Activated CD8-positive, alpha-beta T cell treated with anti-CD3 and anti-CD28 coated beads, Interleukin-2, amount 10 ng/mL, durations not matched to agents 7 days and 5 days (primary cell): ENCODE measurements at places on chromosomes 12 and 14.
A peak's percentile ranks its signal among the peaks of the same experiment; 100 is the strongest.

DNA sequence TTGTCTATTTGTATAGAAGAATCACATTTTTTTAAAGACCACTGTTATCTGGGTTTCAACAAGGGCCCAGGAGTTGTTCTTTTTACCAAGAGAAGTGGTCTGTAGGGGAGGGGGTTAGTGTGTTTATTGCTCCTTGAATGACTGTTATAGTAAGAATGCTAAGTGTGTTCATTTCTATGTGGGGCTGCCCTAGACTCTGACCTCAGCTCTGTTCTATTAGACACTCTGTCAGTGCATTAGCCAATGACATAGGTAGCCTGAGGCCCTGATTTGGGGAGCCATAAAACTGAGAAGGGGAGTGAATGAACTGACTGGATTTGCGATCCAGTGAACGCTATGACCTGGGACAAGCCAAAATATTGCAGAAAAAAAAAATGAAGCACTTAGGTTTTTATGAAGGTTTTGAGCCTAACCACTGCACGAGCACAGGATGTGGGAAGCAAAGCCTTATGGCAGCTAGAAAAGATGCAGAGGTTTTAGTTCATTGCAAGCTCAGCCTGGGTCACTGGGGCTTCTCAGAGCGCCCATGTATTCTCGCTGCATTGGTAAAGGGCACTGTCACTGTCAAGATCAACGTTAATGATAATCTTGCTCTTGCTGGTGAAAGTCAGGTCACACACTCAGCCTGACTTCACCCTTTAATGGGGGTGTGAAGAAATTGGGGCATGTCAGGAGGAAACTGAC is 63.8 kb downstream of the PRKCH start:
- H3K36me3 ChIP-seq: peaks cover 44% of the 10 kb centered on the region
- no peak overlapping the region for H3K27ac ChIP-seq
- no peak overlapping the region for H3K4me3 ChIP-seq
- peak; percentile 85 for DNase-seq

- no peaks in the 10 kb centered on the region for H3K27me3 ChIP-seq
- H3K36me3 ChIP-seq: no peaks in the 10 kb centered on the region
- no peak overlapping the region for H3K4me3 ChIP-seq
- no peak overlapping the region for H3K27ac ChIP-seq
- H3K4me1 ChIP-seq: no peaks in the 10 kb centered on the region
Measured at GRCh38 chr14:33689680-33690079, 261.2 kb downstream of the EGLN3 start.

GRCh38 chr12:124772289-124773170 is 91.1 kb downstream of the SCARB1 start:
- no peak overlapping the region for H3K4me3 ChIP-seq
- peaks cover 18% of the 10 kb centered on the region for H3K27me3 ChIP-seq
- H3K4me1 ChIP-seq: peaks cover 32% of the 10 kb centered on the region

GRCh38 chr12:67881565-67881964 is 107.7 kb upstream of the IFNG-AS1 start:
- H3K36me3 ChIP-seq: no peaks in the 10 kb centered on the region
- no peaks in the 10 kb centered on the region for H3K4me1 ChIP-seq
- DNase-seq: no peak
- H3K27ac ChIP-seq: no peak overlapping the region
- H3K4me3 ChIP-seq: no peak overlapping the region

GRCh38 chr12:101490286-101490920 is 15.3 kb downstream of the SPIC start:
- peak; percentile 24 for DNase-seq
- H3K4me1 ChIP-seq: no peaks in the 10 kb centered on the region
- H3K36me3 ChIP-seq: no peaks in the 10 kb centered on the region
- peaks cover 14% of the 10 kb centered on the region for H3K27me3 ChIP-seq
- H3K27ac ChIP-seq: no peak overlapping the region

- H3K27me3 ChIP-seq: no peaks in the 10 kb centered on the region
- DNase-seq: no peak
- no peaks in the 10 kb centered on the region for H3K36me3 ChIP-seq
- H3K4me1 ChIP-seq: no peaks in the 10 kb centered on the region
- H3K27ac ChIP-seq: no peak overlapping the region
Measured at GRCh38 chr12:19963972-19964371, 404.4 kb upstream of the PDE3A start.

- no peaks in the 10 kb centered on the region for H3K36me3 ChIP-seq
- no peak overlapping the region for H3K4me3 ChIP-seq
- H3K4me1 ChIP-seq: peaks cover 21% of the 10 kb centered on the region
- H3K27me3 ChIP-seq: peaks cover 2% of the 10 kb centered on the region
- DNase-seq: no peak
Measured at GRCh38 chr12:95574799-95575452, 23.6 kb upstream of the USP44 start.

GRCh38 chr12:131226345-131227265 is 272.9 kb downstream of the ADGRD1 start:
- H3K27ac ChIP-seq: no peak overlapping the region
- no peak overlapping the region for H3K4me3 ChIP-seq
- no peak for DNase-seq
- H3K36me3 ChIP-seq: no peaks in the 10 kb centered on the region
- H3K4me1 ChIP-seq: peaks cover 20% of the 10 kb centered on the region

GRCh38 chr14:100474196-100474595 is 113.0 kb downstream of the BEGAIN start:
- no peaks in the 10 kb centered on the region for H3K36me3 ChIP-seq
- no peak overlapping the region for H3K4me3 ChIP-seq
- H3K27ac ChIP-seq: no peak overlapping the region

DNA sequence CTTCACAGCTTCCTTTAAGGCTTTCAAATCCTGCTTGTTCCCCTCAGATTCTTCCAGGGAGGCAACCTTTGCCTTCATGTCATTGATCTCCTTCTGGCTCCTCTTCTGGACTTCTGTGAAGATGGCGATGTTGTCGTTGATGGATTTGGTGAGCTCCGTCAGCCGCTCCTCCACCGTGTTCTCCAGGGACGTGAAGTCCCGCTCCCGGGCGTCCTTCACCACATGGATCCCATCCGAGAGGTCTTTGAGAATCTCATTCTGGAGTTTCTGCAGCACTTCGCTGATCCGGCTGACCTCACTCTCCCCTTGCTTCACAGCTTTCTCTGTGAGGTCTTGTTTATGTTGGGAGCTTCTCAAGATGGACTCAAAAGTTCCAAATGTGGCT is 7.9 kb downstream of the CKAP4 start:
- no peaks in the 10 kb centered on the region for H3K36me3 ChIP-seq
- H3K4me3 ChIP-seq: no peak overlapping the region
- no peaks in the 10 kb centered on the region for H3K4me1 ChIP-seq

DNA sequence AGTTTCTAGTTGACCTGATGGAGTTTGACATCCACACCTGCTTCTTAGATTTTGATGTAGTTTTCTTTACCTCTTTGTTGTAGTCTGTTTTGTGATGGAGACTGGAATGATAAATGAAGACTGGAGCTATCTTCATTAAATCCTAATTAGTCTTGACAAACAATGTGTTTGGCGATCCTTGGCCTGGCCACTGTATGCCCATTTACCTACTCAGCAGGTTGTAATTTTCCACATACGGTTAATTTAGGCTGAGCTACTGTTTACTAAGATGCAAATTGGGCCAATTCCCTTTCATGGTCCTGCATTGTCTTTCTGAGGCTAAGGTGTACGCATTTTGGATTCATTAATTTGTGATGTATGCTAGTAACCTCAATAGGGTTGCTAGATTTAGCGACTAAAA is at the start of gene TAS2R7:
TSS of gene TAS2R7 (minus strand) at position 41 of the 400 bp plus-strand sequence. CDS start 57 bp downstream, outside the sequence.
- H3K36me3 ChIP-seq: no peaks in the 10 kb centered on the region
- H3K27me3 ChIP-seq: peaks cover 30% of the 10 kb centered on the region
- H3K27ac ChIP-seq: no peak within 1 kb of the TSS

DNA sequence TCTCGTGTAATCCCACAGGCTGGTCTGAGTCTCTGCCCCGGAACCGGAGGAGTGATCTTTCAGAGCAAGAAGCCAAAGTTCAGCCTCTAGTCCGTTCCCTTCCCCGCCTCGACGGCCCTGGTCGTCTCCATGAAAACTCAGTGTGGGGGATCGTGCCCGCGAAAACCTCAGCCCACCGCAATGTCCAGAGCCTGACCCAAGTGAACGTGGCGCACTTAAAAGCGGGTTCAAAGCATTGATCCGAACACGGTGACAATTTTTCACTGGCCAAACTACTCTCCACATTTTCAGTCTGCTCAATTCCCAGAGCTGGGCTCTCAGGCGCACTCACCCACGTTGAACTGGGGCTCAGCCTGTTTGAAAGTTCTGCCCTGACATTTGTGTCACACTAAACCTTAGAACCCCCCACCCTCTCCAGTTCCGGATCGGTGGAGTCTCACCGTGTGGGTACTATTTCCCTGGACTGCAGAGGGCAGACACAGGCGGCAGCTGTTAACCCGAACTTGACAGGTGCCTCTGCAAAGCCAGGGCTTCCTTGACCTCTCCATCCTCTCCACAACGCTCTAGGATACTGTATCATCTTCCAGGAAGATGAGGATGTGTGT is 886 bp upstream of the PRICKLE1 start:
- H3K36me3 ChIP-seq: no peaks in the 10 kb centered on the region
- peak overlapping the region; percentile 43 for H3K4me3 ChIP-seq
- H3K4me1 ChIP-seq: peaks cover 16% of the 10 kb centered on the region
- peaks cover 53% of the 10 kb centered on the region for H3K27me3 ChIP-seq
- DNase-seq: no peak

DNA sequence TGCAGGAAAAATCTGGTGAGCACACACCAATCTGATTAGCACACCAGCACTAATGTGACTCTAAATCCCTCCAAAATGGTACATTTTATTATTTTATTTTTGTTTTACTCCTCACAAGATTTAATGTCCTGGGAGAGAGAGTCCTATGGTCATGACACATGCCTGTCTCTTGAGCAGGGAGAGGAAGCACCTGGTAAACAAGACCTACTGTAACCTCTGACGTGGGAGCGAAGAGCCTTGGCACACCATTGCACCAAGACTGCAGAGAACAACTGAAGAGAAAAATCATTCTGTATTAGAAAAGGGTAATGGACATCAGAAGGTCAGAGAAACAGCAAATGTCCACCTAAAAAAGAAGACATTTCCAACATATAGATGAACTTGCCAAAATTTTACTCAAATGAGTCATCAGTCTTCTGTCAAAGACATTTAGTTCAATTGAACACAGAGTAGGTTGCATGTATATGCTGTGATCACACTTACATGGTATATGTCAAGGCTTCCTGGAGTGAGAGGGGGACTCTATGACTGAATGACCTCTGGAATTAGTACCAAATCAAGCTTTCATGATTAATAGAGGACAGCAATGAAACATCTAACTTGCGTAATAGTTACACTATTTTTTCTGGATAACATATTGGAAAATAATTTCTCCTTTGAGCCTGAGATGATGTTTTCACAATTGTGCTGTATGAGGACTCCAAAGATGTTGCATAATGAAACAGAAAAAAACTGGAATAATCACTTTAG is 186.9 kb upstream of the FLRT2 start:
- H3K4me3 ChIP-seq: no peak overlapping the region
- DNase-seq: no peak
- H3K27ac ChIP-seq: no peak overlapping the region
- H3K36me3 ChIP-seq: no peaks in the 10 kb centered on the region

GRCh38 chr12:109512608-109513007 is 35.2 kb downstream of the UBE3B start:
- H3K4me1 ChIP-seq: no peaks in the 10 kb centered on the region
- H3K4me3 ChIP-seq: no peak overlapping the region
- H3K27me3 ChIP-seq: no peaks in the 10 kb centered on the region
- DNase-seq: no peak
- H3K36me3 ChIP-seq: peaks cover 26% of the 10 kb centered on the region

GRCh38 chr14:79915406-79915805 is 295.9 kb downstream of the DIO2 start:
- no peaks in the 10 kb centered on the region for H3K36me3 ChIP-seq
- no peak overlapping the region for H3K27ac ChIP-seq
- no peaks in the 10 kb centered on the region for H3K4me1 ChIP-seq

GRCh38 chr12:92471551-92471950 is 231.2 kb upstream of the PLEKHG7 start:
- DNase-seq: no peak
- H3K36me3 ChIP-seq: peaks cover 2% of the 10 kb centered on the region
- no peaks in the 10 kb centered on the region for H3K27me3 ChIP-seq
- H3K27ac ChIP-seq: no peak overlapping the region

DNA sequence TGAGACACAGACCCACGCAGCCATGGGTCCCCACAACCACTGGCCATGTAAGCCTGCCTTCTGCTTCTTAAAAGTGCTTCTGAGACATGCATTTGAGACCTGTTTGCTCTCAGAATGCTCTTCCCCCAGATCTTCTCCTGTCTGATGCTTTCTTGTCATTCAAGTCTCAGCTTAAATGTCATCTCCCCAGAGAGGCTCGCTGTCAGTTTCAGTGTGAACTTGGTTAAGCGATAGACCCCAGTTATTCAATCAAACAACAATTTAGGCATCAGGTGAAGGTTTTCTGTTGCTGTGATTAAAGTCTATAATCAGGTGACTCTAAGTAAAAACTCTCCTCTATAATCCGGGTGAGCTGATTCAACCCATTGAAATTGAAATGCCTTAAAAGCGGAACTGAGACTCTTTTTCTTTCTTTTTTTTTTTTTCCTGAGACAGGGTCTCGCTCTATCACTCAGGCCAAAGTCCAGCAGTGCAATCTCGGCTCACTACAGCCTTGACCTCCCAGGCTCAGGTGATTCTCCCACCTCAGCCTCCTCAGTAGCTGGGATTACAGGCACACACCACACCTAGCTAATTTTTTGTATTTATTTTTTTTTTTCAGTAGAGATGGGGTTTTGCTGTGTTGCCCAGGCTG is 123.4 kb downstream of the KSR2 start:
- H3K4me1 ChIP-seq: no peaks in the 10 kb centered on the region
- peaks cover 5% of the 10 kb centered on the region for H3K27me3 ChIP-seq
- H3K4me3 ChIP-seq: no peak overlapping the region

GRCh38 chr12:78759367-78759766 is 105.2 kb upstream of the SYT1 start:
- no peaks in the 10 kb centered on the region for H3K27me3 ChIP-seq
- no peak overlapping the region for H3K27ac ChIP-seq
- no peaks in the 10 kb centered on the region for H3K4me1 ChIP-seq
- H3K4me3 ChIP-seq: no peak overlapping the region
- H3K36me3 ChIP-seq: no peaks in the 10 kb centered on the region
- DNase-seq: no peak

DNA sequence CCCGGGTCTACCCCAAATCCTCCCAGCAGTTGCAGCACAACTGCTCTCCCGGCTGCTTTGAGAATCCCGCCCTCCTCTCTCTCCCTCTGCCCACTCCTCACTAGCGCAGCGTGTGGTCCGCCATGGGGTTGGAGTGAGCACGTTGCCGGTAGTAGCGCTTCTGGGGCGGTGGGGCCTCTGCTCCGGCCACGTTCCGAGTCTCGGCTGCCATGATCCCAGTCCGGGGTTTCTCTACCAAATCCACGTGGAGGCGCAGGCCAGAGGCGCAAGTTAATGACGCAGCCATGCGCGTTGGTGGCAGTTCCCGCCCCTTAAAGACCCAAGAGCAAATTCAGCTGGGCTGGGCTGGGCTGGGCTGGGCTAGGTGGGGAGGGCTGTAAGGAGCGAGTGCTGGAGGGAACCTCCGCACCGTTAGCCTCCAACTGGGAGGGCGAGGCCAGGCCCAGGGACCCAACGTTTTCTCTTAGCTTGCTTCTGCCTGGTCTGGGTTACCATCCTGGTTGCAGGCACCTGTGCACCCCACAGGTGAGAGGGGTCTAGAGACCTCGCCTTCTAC is at the start of gene METTL1:
TSS of gene METTL1 (minus strand) at position 233 of the 556 bp plus-strand sequence. CDS start at position 211, 22 bp downstream.
- DNase-seq: peak; percentile 96
- no peaks in the 10 kb centered on the region for H3K27me3 ChIP-seq
- peaks cover 21% of the 10 kb centered on the region for H3K4me1 ChIP-seq
- H3K36me3 ChIP-seq: peaks cover 25% of the 10 kb centered on the region
- peak within 1 kb of the TSS; percentile 97 for H3K4me3 ChIP-seq
